ENCODE measurements at places on chromosomes 6 and 20. TPM values are rescaled to one million over a fixed set of nuclear protein-coding genes. Genes with fewer than 3 reads are reported as not detected.

DNA sequence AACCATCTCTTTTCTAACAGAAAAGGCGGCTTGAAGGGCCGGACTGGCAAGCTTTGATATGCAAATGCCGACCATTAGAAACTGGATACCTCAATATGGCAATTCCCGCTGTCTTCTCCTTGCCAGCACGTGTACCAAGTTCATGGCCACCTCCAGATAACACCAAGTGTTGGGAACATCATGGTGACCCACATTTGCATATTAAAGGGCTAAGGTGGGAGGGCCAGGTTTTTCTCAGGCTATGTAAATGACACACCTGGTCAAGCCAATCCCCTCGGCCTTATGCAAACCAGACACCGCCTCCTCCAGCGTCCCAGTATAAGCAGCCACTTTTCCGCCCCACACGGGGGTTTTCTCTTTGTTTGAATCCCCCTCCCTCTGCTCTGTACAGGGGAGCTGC lies 110.7 kb downstream of the DACT2 start:
- no peak for DNase-seq

DNA sequence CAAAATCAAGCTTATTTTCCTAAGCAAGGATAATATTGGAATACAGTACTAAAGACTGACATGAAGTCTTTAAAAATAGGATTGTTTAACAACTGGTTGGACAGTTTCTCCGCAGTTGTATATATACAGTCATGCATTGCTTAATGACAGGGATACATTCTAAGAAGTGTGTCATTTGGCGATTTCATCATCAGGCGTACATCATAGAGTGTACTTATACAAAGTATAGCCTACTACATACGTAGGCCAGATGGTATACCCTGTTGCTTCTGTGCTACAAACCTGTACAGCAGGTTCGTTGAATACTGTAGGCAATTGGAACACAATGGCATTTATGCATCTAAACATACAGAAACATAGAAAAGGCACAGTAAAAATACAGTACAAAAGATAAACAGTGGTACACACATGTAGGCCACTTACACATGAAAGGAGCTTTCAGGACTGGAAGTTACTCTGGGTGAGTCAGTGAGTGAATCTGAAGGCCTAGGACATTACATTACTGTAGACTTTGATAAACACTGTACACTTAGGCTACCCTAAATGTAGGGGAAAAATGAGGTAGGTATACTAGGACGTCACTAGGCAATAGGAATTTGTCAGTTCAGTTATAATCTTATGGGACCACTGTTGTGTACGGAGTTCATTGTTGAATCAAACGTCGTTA lies 20.1 kb downstream of the HECA start:
- no peak for DNase-seq

DNA sequence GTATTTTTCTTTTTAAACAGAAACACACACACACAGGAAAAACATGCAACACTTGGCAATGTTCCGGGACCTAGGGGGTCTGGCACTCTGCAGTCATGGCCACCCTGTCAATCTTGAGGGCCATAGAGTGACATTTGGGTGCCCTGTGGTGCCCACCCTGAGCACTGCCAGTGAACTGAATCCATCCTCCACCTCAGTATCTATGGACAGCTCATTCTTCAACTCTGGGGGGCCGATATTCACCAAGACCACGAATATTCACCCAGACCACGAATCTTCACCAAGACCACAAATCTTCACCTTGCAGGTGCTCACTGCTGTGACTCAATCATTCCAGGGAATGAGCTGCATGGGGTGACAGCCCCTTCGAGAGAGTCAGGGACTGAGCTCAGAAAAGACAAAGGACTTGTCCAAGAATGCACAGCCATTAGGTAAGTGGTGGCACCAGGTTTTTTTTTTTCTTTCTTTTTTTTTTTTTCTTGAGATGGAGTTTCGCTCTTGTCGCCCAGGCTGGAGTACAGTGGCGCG lies 19.1 kb downstream of the SNAI1 start:
- no peak for DNase-seq

DNA sequence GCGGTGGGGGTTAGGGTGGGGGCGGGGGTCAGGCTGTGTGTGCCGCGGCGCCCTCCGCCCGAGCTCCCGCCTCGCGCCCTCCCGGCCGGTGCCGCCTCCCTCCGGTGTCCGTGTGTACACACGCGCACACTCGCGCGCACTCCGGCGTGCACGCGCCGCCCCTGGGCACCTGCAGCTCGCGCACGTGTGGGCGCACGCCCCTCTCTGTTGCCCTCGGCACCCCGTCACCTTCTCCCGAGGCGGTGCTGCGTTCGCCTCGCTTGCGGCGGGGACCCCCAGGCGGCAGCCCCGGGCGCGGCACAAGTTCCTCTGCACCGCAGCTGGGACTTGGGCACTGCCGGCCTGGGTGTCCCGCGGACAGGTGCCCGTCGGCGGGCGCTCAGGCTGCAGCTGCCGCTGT lies 525 bp downstream of the MACROD2 start:
- DNase-seq: peak; percentile 43

DNA sequence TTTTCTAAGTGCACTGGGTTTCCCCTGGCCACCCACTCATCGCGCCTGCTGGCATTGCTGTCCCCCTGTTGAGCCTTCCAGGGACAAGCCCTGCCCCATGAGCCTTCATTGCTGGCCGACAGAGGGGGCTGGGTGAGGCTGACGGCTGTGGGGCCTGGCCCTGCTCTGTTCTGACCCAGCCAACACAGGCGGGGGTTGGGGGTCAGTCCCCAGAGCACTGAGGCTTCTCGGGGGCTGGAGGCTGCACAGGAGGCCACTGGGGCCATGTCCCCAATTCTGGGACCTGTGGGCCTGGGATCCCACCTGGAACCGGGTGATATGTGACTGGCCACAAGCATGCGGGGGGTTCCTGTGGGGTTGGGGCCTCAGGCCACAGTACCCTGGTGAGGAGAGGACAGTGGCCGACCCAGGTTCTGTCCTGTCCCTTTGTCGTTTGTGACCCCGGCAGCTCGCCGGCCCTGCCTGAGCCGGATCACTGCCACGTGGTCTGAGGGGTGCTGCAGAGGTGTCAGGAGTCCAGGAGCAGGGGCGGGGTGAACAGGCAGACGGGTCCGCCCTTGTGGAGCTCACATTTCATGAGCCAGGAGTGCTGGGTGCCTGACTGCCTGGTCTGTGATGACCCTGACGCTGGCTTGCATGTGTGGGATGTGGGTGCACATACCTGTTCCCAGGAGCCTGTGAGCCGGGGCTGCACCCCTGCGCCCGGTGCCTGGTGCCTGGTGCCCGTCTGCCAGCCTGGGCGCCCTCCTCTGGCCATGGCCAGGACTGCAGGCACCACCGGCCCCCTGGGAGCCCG lies 2.1 kb upstream of the COL20A1 start:
- no peak for DNase-seq

DNA sequence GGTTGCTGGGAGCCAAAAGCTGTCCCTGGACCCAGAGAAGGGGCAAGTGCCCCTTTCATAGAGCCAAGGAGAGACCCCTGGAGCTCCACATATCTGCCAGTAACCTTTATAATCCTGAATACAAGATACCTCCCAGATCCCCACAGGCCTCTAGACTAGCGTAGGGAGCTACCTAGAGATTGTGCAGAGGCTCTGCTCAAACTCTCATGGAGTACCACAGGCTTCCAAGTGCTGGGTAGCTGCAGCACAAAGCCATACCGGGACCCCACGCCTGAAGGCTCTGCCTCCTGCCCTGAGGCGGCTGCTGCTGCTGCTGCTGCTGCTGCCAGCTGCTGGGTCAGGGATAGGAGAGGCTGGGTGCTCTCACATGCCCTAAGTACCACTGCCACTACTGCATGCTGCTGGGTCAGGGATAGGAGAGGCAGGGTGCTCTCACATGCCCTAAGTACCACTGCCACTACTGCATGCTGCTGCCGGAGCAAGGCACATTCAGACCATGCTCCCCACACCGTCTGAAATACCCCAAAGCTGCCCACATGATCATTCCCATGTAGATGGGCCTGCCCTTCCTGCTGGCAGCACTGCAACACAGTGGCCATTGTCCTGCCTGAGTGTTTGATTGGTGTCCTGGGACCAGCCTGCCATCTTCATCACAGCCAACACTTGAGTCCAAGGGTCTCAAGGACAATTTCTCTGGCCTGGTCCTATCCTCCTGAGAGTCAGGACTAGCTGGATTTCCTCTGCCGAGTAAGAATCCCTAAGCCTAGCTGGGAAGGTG lies 1434.3 kb upstream of the ADGRB3 start:
- no peak for DNase-seq

- DNase-seq: no peak
Observed at GRCh38 chr6:168450917-168451316, 9.9 kb downstream of the SMOC2 start.

DNA sequence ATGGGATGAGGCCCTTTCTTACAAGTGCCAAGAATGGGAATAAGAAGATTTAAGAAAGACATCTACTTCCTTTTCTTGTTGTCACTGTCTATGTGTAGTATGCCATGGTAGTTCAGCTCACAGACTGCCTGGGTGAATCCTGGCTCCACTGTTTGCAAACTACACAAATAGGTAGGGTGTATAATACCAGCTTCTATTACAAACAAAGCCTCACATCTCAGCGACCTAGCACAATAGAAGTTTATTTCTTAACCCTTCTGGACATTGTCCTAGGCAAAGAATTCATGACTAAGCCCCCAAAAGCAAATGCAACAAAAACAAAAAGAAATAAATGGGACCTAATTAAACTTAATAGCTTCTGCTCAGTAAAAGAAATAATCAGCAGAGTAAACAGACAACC lies 74.5 kb downstream of the LINC00237 start:
- DNase-seq: no peak

DNA sequence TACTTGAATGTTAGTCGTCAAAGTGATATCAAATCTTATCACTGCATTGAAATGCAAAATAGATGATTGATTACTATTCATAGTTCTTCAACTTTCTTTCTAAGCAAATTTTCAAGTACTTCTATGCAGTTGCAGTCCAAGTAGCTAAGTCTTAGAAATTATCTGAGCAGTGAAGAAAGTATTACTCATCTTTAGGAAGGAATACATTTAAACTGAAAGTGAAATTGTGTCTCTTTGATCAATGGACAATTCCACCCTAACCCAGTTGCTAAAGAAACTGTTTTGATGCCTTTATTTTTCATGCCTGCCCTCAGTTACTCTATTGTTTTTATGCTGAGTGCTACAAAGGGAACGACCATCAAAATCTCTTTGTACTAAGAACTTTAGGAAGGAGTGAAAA lies 337.4 kb downstream of the GRIK2 start:
- no peak for DNase-seq

DNA sequence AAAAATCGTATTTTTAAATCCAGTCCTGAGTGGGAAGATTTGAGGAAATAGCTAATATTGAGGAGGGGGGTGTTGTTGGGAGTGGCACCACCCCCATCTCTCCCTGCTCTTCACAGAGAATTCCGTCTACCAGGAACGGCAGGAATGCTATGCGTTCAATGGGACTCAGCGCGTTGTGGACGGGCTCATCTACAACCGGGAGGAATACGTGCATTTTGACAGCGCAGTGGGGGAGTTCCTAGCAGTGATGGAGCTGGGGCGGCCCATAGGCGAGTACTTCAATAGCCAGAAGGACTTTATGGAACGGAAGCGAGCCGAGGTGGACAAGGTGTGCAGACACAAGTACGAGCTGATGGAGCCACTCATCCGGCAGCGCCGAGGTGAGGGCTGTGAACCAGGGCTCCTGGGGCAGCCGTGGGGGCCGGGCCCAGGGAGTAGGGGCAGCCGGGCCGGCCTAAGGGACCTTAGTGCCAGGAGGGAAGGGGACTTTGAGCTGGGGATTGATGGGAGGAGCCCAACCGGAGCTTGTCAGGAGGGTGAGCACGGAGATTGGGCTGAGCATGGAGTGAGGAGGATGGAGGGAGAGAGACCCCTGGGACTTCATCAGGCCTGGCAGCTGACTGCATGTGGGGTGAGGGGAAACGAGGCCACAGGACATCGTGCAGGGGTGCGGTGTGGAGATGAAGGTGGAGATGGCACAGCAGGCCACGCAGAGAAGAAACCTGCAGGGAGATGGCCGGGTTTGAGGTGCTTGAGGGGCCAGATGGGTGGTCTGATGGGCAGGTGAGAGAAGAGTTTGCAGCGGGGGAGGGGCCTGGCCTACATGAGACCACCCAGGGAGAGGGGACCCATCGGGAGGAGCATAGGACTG lies 41.3 kb downstream of the HLA-DPB1 start:
- DNase-seq: no peak

- DNase-seq: no peak
Observed at GRCh38 chr20:51740838-51741237, 27.4 kb downstream of the ATP9A start.

- DNase-seq: no peak
Observed at GRCh38 chr20:51284176-51284575, 258.3 kb downstream of the NFATC2 start.

DNA sequence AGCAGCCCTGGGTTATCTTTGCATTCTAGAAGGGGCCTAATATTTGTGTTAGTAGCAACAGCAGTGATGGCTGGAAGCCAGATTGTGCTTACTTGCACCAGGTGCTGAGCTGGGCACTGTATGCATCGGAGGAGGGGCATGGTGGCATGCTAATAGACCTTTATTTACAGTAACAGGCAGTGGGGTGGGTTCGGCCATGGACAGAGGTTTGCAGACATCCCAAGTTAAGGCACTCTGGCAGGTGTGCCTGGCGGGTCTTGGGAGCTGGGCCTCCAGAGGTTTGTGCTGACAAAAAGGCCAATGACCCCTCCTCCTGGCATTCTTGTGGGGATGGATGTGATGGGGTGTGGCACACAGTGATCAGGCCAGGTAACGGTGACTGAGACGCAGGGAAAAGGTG lies 39.0 kb upstream of the CD93 start:
- no peak for DNase-seq

GRCh38 chr20:63315731-63316491 lies 22.9 kb downstream of the COL20A1 start:
- DNase-seq: no peak

DNA sequence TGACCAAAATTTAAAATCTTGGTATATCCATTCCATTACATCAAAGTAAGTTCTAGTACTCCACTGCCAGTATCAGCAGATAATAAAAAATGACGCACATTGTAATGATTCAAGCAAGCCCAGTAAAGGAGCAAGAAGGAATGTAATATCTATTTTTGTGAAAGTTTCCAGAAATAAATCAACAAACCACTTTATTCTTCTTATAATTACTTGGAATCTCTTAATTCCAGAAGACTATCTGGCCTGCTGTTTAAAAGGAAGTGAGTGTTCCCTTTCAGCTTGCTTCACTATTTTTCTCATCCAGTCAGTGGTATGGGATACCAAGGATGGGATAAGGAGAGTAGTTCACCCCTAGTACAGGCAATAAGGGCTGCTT lies 42.2 kb upstream of the DSE start:
- no peak for DNase-seq

GRCh38 chr6:3226481-3227362 lies 731 bp downstream of the TUBB2B start:
- DNase-seq: peak; percentile 78

- no peak for DNase-seq
Observed at GRCh38 chr6:21603082-21603952, 9.8 kb downstream of the SOX4 start.

GABRR1 gene
- total RNA-seq: 0.41 TPM

PRSS35 gene
- 12.4 TPM for total RNA-seq

TRIM10 gene
- total RNA-seq: 1.0 TPM

METTL24 gene
- 3.5 TPM for total RNA-seq

ULBP2 gene
- not detected for total RNA-seq

MUC22 gene
- 0.21 TPM for total RNA-seq

RRBP1 gene
- total RNA-seq: 144 TPM

ZSCAN16 gene
- 3.5 TPM for total RNA-seq

LPA gene
- total RNA-seq: 0.10 TPM

SLC22A7 gene
- total RNA-seq: not detected

ID4 gene
- 15.8 TPM for total RNA-seq

Measured in tongue (tissue), 3 donors.